Activated CD4-positive, alpha-beta T cell treated with anti-CD3 and anti-CD28 coated beads, Interleukin-2, amount 10 ng/mL, durations not matched to agents 7 days and 5 days (primary cell): ENCODE measurements at places on chromosomes 5 and 9. TPM values are rescaled to one million over a fixed set of nuclear protein-coding genes. Genes with fewer than 3 reads are reported as not detected.

Gene DIAPH1
- 302 TPM for total RNA-seq

Gene FCN2
- total RNA-seq = not detected

DNA sequence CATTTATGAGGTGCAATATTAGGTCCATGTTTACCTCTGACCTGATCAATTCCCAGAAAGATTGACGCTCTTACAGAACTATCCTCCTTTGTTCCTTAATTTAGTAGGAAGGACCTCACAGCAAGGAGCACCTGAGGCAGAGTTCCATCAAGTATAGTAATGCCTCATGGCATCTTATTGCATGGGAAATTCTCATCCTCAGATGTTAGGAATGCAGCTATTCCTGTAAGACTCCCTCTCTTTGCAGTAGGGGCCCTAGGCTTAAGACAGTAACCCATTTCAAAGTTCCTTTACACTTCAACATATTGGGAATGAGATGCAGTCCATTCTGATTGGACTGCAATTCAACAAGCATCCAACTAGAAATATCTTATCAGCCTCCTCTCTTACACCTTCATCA lies 69.8 kb downstream of the SLCO4C1 start:
- H3K27ac ChIP-seq = no peak overlapping the region
- H3K4me3 ChIP-seq = no peak overlapping the region
- H3K27me3 ChIP-seq = peaks cover 5% of the 10 kb centered on the region

- no peaks in the 10 kb centered on the region for H3K36me3 ChIP-seq
- H3K27me3 ChIP-seq = no peaks in the 10 kb centered on the region
- H3K4me3 ChIP-seq = no peak overlapping the region
Observed at GRCh38 chr9:11323457-11323856, 710.7 kb upstream of the PTPRD start.

DNA sequence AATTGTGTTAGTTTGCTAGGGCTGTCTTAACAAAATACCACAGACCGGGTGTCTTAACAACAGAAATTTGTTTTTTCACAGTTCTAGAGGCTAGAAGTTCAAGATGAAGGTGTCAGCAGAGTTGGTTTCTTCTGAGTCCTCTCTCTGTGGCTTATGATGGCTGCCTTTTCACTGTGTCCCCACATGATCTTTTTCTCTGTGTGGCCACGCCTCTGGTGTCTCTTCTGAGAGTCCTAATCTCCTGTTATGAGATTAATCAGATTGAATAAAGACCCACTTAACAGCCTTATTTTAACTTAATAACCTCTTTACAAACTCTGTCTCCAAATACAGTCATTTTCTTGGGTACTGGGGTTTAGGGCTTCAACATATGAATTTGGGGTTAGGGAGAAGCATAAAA lies 561.1 kb downstream of the NR2F1-AS1 start:
- H3K4me1 ChIP-seq = no peaks in the 10 kb centered on the region
- no peaks in the 10 kb centered on the region for H3K36me3 ChIP-seq
- DNase-seq = no peak
- no peak overlapping the region for H3K4me3 ChIP-seq
- H3K27me3 ChIP-seq = no peaks in the 10 kb centered on the region

GRCh38 chr9:98706651-98707165 lies 2.0 kb downstream of the GABBR2 start:
- H3K27ac ChIP-seq = no peak overlapping the region
- no peaks in the 10 kb centered on the region for H3K4me1 ChIP-seq
- H3K27me3 ChIP-seq = peaks cover 58% of the 10 kb centered on the region
- DNase-seq = no peak
- H3K36me3 ChIP-seq = no peaks in the 10 kb centered on the region

- H3K4me1 ChIP-seq = no peaks in the 10 kb centered on the region
- no peak overlapping the region for H3K4me3 ChIP-seq
- H3K27me3 ChIP-seq = no peaks in the 10 kb centered on the region
- DNase-seq = no peak
- no peak overlapping the region for H3K27ac ChIP-seq
- H3K36me3 ChIP-seq = no peaks in the 10 kb centered on the region
Observed at GRCh38 chr5:44943647-44944046, 134.9 kb downstream of the MRPS30 start.

GRCh38 chr5:127858116-127858784 lies 155.1 kb downstream of the CCDC192 start:
- peaks cover 7% of the 10 kb centered on the region for H3K4me1 ChIP-seq
- no peaks in the 10 kb centered on the region for H3K36me3 ChIP-seq
- no peak overlapping the region for H3K4me3 ChIP-seq
- no peak overlapping the region for H3K27ac ChIP-seq

- peaks cover 9% of the 10 kb centered on the region for H3K36me3 ChIP-seq
- H3K4me1 ChIP-seq = peaks cover 6% of the 10 kb centered on the region
- H3K27me3 ChIP-seq = no peaks in the 10 kb centered on the region
- no peak overlapping the region for H3K4me3 ChIP-seq
- no peak overlapping the region for H3K27ac ChIP-seq
- DNase-seq = no peak
Observed at GRCh38 chr9:15317836-15318235, 10.8 kb upstream of the TTC39B start.

DNA sequence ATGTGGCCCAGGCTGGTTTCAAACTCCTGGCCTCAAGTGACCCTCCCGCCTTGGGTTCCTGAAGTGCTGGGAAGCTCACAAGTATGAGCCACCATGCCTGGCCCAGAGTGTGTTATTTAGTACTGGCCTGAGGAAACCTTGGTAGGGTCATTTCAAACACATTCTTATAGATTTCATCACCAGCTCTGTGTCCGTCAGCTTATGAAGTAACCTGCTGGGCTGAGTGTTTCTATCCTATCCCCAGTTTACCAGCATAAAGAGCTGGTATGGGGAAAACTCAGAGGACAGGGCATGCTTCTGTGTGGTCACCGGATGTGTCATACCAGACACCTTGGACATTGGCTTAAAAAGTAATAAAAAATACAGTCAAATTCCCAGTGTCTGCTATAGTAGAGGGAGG lies 45.3 kb downstream of the PTPN3 start:
- H3K4me1 ChIP-seq = peaks cover 7% of the 10 kb centered on the region
- H3K27ac ChIP-seq = no peak overlapping the region
- DNase-seq = no peak

DNA sequence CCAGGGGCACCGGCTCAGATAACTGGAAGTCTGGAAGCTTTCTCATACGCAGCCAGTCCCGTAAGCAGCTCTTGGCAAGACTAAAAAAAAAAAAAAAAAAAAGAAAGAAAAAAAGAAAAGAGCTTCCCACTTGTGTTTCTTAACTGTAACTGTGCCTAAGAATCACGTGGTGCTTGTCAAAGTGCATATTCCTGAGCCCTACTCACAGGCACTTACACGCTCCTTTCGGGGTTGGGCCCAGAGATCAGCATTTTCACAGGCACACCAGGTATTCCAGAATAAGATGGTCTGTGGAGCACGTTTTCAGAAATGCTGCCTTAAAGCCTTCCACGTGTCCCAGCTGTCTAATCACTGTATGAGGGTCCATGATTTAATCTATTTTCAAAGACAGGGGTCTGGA lies 22.6 kb upstream of the SH3GL2 start:
- H3K27ac ChIP-seq = no peak overlapping the region
- H3K4me3 ChIP-seq = no peak overlapping the region
- H3K27me3 ChIP-seq = no peaks in the 10 kb centered on the region
